Activated CD8-positive, alpha-beta memory T cell treated with anti-CD3 and anti-CD28 coated beads for 48 hours (primary cell): ENCODE measurements at places on chromosomes 6 and 20.

DNA sequence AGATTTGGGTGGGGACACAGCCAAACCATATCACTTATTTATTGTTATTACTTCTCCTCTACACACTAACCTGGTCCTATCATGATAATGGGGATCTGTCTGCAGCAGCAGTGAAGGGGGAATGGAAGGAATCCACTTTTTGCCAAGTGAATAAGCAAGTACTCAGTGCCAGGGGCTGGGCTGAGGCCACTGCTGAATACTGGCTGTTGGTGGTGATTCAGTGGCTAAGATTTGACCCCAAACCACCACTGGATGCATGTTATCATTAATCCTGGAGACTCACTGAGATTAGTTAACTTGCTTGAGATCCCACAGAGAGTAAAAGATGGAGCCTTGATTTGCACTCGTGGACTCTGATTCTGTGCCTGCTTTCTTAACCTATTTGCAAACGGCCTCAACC lies 127.7 kb downstream of the TSHZ2 start:
- DNase-seq, result no peak

DNA sequence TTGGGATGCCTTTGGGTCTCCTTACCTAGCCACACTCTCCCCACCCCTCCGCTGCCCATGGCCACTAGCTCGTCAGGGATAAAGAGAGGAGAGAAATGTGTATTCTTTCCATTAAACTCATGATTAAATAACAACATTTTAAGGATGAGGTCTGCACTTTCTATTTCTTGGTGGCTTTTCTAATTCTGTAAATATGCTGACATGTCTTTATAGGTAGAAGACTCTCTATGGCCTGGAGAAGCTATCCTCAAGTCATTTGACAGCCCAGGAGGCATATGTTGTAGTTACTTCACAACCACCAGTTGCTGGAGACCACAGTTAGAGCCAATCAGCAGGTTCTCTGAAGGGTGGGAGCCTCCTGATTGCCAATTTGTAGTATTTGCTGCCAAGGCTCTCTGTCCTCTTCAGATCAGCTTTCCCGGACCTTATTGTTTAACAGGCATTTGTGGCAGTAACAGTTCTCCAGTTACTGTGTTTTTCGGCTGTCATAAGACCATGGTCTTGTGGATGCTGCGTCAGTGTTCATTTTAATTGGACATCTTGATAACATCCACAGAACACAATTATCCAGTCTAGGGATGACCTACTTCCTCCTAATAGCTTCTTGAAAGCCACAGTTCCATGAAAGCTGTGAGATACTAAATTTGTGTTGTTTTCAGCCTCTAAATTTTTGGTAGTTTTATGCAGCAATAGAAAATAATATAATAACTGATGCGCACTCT lies 205.0 kb upstream of the KCNQ5 start:
- DNase-seq, result no peak

DNA sequence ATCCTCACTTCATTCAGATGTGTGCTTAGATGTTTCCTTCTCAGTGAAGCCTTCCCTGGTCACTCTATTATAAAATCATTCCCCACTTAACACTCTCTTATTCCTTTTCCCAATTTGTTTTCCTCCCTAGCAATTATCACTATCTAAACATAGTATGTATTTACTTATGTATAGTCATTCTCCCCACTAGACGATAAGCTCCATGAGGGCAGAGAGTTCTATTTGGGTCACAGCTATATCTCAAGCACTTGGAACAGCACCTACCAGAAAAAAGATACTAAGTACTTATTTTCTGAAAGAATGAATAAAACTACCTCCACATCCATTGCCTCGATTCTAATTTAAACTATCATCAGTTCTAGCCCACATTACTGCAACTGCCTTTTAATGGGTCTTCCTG lies 36.5 kb downstream of the USP49 start:
- no peak for DNase-seq

DNA sequence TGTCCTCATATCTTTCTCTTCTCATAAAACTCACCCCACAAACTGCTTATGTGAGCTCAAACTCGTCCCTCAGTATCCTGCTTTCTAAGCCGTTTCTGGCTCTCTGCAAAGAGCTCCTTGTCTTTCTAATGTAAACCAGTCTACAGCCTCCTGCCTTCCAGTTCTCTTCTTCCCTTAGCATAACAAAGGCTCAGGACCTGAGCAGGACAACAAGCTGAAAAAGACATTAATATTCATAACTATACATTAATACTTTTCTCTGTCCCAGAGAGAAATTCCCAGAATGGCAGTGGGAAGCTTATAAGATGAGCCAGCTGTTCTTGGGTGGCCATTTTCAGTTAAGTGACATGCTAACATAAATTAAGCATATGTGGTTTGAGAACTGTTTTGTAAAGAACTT lies 207.0 kb upstream of the TCF21 start:
- DNase-seq, result no peak

- DNase-seq, result no peak
Measured at GRCh38 chr6:43299338-43300293, 1.6 kb downstream of the SLC22A7 start.

GRCh38 chr6:121770943-121771342 lies 335.5 kb downstream of the GJA1 start:
- DNase-seq, result no peak

DNA sequence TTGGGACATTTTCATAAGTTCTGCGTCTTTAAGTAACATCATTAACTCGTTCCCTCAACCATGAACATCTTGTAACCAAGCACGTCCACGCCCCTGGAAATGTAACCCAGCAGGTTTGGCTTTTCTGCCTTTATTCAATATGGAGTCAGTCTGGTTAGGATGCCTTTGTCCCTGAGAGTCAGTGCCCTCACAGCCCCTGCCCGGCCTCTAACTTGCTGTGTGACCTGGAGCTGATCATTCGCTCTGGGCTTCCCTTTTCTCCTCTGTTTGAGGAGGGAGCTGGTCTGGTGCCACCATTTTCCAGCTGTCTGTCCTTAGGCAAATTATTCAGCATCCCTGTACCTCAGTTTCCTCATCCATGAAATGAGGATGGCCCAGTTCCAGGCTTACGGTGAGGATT lies 26.5 kb upstream of the ANGPT4 start:
- no peak for DNase-seq

- no peak for DNase-seq
Measured at GRCh38 chr20:20439602-20440190, 71.8 kb downstream of the INSM1 start.

GRCh38 chr6:22596011-22596410 lies 26.6 kb downstream of the HDGFL1 start:
- no peak for DNase-seq

DNA sequence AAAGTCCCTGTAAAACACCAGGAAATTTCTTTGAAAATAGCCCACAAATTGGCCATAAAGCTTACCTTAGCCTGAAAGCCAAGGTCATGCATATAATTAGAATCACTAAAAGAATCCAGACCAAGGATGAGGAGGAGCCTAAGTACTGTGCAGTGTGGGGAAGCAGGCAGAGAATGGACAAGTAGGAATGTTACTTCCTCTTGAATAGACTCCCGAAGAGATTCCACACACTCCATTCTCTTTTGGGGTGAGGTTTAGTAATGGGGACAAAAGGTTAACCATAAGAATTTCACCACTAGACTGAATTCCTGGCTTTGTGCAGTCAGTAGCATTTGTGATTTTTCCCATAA lies 27.5 kb upstream of the MARCKS start:
- DNase-seq, result no peak

- DNase-seq, result no peak
Measured at GRCh38 chr20:43726333-43726732, 469 bp downstream of the GTSF1L start.

DNA sequence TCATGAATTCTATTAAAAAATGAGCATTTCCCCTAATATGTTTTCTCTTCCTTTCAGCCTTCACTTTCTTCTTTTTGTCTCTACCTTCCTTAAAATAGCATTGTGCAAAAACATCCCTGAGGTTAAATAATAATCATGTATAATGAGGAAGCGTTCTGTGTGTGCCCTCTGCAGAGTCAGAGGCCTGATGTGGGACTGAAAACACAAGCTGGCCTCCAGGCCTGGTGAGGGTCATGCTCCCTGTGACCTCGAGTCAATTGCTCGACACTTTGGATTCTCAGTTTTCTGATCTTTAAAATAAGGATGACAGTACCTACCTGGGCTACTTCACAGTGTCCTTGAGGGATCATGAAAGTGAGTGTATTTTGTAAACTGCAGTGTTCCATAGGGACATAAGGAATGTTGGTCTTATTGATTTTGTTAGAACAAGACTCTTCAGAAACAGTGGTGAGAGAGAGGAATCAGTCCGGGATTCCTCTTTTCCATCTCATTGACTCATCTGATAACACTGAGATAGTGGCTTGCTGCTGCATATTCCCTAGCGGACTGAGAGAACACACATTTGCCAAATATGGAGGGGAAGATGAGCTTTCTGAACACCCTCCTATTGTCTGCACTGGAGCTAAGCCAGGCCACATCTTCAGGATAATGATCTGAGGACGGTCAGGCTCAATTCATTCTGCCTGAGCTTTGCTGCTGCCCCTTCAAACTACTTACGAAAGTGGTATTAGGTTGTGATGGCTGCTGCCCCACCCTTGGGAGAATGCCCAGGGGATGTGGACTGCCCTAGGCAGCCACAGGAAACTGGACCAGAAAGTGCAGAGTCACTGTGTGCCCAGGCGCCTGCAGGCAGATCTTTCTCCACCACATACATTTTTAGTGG lies 39.6 kb upstream of the PDE7B start:
- DNase-seq, result no peak

- DNase-seq, result no peak
Measured at GRCh38 chr20:17859002-17859615, 109.5 kb downstream of the SNX5 start.

DNA sequence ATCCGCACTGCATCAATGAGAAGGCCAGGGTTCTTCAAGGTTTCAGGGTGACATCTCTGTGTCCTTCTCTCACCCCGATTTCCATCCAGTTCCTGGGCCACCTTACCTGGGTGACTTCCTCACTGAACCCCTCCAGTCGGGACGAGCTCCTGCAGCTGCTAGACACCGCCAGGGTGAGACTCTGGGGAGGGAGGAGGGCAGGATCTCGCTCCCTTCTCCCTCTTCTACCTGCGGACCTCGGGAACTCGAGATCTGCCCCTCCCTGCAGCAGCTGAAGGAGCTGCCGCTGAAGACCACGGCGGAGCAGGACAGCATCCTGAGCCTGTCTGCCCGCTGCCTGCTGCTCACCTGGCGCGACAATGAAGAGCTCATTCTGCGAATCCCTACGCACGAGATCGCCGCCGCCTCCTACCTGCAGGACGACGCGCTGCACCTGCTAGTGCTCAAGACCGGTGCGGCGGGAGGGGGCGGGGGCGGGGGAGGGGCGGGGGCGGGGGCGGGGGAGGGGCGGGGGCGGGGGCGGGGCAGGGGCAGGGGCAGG lies 7.5 kb downstream of the CCM2L start:
- DNase-seq, result no peak
